ENCODE measurements at places on chromosomes 12 and 14. TPM values are rescaled to one million over a fixed set of nuclear protein-coding genes. Genes with fewer than 3 reads are reported as not detected.

HSPA2 gene
- 20.5 TPM for total RNA-seq

RNF212B gene
- not detected for total RNA-seq

DNA sequence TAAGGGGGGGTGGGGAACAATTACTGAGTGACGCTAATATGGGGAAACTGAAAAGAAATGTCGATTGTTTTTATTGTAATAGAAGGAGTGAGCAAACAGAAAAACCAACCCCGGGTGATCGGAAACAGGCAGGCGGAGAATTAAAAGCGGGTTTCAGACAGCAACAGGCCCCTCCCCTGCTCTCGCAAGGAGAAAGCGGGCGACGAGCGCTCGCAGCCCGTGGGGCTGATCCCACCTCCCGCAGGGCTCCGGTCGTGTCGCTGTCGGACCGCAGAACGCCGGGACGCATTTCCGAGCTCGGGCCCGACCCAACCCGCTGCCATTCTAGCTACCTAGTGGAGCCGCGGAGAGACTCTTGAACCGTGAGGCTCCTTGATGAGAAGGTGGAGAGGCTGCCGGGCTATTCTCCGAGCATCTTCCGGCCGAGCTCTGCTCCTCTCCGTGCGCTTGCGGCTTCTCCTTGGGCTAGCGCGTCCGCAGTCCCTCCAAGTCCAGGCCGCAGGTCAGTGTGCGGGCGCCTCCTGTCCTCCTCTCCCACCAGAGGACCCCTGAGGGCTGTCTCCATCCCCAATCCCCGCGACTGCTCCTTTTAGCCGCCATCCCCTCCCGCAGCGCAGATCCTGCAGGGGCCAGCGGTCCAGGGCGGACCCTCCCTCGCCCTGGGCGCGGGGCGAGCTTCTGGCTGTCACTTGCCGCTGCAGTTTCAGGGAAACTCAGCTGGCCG is 4.1 kb upstream of the PAX9 start:
- peak; percentile 24 for DNase-seq

FAR2 gene
- total RNA-seq: 10.6 TPM

DNA sequence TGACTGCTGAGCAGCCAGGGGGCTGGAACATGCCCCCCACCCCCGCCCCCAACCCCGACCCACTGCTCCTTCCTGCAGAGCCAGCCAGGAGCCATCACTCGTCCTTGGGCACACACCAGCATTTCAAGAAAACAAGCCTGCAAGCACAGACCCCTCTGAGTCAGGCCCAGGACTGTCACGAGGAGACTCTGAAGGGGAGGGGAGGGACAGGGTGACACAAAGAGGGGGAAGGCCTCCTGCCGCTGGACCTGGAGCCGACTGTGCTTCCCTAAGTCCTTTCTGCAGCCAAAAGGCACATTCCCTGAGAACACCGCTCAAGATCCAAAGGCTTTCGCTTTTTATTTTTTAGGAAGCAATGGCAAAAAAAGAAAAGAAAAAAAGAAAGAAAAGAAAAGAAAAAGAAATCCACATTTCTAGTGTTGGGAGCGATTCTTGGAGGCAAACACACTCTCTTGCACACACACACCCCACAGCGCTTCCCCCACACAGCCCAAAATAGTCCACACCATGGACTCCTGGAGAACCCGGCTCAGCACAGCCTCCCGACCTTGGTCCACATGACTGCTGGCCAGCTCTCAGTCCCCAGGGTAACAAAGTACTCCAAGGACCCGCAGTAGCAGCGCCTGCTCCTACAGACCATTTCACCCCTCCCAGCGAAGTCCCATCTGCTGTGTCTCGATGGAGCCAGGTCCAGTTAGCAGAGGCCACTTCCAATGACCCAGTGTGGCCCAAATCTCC is 101.7 kb downstream of the DPF3 start:
- DNase-seq: peak; percentile 44

DNA sequence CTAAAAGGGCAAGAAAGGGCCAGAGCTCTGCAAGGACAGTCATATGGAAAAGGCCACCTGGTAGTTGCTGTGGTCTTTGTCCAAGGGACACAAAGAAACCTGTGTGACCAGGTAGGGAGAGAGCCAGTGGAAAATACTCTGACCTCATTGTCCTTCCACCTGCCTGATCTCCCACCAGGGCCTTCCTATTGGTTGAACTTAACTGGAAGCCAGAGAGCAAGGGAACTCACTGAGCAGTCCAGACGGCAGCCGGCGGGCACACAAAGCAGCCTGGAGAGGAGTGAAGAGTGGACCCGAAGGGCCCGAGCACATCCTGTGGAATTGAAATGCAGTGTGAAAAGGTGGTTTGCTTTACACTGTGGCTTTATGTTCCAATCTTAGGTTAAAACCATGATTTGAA is 120.7 kb downstream of the SLC25A21 start:
- no peak for DNase-seq
